ENCODE measurements at places on chromosomes 1 and 21. TPM values are rescaled to one million over a fixed set of nuclear protein-coding genes. Genes with fewer than 3 reads are reported as not detected.

PTPRF gene
- total RNA-seq: 275 TPM

DNA sequence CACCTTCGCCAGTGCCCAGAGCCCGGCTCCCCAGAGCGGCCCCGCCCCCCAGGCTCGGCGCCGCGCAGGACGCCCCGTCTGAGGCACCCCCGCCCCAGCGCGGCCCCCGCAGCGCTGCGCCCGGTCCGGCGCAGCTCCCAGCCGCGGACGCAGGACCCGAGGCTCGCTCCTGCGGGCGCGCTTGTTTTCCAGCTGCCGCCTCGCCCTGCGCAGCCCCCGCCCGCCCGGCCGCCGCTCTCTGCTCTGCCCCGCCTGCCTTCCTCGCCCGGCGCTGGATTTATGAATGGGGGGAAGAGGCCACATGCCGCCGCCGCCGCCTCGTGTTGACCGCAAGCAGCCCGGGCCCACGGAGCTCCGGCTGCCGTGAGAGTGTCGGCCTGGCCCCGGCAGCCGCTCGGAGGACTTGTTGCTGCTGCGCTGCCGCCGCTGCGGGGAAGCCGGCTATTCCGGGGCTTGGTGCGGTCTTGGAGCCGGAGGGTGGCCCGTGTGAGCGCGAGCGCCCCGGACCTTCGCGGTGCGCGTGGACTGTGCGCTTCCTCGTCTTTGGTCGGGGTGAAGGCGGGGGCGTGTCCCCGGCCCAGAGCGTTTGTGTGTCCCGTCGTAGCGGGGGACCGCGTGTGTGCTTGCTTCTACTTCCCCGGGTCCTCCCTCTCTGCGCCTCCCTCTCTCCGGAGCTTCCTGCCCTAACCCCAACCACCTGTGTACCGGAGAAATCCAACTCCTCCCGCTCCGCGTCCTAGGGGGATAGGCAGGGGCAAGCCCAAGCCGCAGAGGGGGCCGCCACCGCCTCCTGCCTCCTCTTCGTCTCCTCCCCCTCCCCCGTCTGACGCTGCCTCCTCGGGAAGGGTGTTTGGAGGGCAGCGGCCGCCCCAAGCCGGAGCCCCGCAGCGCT, 736 bp downstream of the KCNC4 start:
- peak; percentile 16 for DNase-seq

DNA sequence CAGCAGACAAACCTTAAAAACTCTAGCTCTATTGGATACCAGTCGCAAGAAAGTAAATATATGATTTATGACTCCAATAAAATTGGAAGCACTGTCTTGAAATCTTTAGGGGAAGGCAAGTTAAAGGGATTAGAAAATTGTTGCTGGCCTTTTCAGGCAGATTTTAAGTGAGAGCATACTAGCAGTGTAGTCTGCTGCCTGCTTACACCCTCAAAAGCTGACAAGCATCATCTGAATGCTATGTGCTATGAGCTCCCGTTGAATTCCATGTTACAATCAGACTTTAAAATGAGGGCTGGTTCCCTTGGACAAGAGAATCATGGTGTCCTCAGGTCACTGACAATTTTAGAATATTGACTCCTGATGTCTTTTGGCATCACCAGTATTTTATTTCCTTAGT, 271.1 kb upstream of the C1orf105 start:
- no peak for DNase-seq

GRCh38 chr1:213333121-213333520, 282.1 kb downstream of the RPS6KC1 start:
- peak; percentile 26 for DNase-seq

Data from astrocyte (in vitro differentiated cells and primary cell).